ENCODE measurements at places on chromosomes 2 and 18. TPM values are rescaled to one million over a fixed set of nuclear protein-coding genes. Genes with fewer than 3 reads are reported as not detected.

- peak; percentile 57 for DNase-seq
Observed at GRCh38 chr2:199488772-199489400, 31.1 kb upstream of the SATB2 start.

DNA sequence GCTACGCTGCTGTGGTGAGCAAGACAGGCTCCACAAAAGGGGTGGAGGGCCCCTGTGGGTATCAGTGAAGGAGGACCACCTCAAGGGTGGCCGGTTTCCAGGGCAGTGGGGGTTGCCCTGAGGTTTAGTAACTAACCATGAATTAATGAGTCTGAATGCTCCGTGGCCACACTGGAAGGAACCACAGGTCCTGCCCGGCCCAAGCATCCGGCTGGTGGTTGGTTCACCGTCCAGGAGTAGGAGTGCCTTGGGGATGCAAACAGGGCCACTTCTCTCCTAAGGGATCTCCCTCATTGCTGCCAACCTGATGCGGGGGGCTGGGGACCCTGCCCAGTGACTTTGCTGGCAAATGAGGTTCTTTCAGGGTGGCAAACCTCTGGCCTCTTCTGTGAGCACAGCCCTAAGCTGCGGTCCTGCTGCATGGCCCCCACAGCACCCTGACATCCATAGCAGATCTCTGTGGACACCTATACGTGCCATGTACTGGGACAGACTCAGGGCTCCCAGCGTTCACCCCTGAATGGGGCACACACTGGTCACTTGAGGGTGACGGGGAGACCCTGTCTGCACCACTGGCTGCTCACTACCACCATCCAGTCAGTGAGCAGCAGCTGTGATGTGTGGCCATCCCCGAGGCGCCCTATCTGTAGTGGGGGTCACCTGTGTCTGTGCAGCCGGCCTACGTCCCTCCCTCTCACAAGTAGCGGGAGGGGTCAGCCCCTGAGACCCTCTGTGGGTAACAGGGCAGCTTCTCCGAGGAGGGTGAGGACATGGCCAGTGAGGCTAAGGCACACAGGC is 41.6 kb downstream of the HS6ST1 start:
- DNase-seq = no peak

Gene ALK
- total RNA-seq = 0.26 TPM

Gene MCFD2
- total RNA-seq = 213 TPM

Gene NEU2
- not detected for total RNA-seq

Gene MEP1B
- total RNA-seq = not detected

Gene ARHGEF33
- total RNA-seq = 0.09 TPM
